ENCODE measurements at places on chromosomes 5 and 9.

DNA sequence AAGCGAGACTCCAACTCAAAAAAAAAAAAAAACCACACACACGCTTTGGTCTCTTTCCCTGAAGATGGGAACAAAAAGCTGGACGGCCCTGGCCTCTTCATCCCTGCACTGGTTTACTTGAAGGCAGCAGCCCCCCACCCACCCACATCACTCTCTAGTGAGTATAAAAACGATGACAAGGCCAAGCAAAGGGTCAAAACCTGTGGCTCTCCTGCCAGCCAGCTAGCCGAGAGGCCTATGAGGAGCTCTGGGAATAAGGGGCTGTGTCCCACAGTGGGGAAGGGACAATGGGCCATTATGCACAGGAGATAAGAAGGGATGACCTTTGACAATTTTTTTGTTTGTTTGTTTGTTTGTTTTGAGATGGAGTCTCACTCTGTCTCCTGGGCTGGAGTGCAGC lies 13.1 kb downstream of the QRFP start:
- DNase-seq: no peak

GRCh38 chr9:83569326-83569725 lies 31.1 kb upstream of the FRMD3 start:
- DNase-seq: no peak

- no peak for DNase-seq
Measured at GRCh38 chr9:108484468-108484867, 371.3 kb downstream of the ACTL7B start.

DNA sequence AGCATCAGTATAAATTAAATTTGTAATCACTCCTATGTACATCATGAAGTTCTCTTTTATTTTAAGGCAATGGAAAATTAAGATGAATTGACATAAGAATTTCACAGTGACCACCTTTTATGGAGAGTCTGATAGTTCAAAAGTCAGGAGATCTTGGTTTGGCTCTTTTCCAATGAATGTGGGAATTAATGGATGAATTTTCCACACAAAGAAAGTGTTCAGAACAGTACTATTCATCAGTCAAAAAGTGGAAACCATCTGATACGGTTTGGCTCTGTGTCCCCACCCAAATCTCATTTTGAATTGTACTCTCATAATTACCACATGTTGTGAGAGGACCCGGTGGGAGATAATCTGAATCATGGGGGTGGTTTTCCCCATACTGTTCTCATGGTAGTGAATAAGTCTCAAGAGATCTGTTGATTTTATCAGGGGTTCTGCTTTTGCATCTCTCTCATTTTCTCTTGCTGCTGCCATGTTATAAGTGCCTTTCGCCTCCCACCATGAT lies 24.5 kb downstream of the CCDC125 start:
- DNase-seq: no peak

DNA sequence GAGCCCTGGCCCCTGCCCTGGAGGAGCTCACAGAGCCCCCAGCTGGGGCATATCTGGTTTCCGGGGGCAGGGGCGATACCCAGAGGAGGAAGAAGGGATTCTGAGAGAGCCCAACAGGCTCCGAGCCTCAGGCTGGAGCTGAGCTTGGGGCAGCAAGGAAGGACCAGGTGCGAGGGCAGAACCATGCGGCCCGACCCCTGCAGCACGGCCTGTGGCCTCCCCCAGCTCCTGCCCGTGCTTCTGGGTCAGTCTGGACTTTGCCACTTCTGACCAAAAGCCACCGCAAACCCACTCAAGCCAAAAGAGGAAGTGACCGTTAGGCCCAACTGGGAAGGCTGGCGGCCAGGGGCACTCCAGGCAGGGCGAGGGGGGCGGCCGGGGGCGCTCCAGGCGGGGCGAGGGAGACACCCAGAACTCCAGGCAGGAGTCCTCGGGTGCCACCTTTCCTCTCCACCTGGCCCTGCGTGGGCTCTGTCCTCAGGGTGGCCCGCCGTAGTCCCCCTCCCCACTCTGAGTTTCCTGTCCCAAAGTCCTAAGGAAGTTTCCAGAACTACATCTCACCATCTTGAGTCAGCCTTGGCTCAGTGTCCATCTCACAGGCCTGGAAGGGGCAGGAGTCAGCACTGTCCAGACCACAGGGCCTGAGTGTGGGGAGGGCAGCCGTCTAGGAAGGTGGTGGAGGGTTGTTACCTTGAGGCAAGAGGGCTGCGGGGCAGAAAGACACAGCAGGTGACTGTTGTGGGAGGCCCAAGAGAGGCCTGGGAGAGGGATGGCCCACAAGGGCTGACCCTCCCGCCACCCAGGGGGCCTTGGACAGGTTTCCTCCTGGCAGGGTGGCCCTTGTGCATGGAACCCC lies 946 bp upstream of the LTC4S start:
- no peak for DNase-seq

DNA sequence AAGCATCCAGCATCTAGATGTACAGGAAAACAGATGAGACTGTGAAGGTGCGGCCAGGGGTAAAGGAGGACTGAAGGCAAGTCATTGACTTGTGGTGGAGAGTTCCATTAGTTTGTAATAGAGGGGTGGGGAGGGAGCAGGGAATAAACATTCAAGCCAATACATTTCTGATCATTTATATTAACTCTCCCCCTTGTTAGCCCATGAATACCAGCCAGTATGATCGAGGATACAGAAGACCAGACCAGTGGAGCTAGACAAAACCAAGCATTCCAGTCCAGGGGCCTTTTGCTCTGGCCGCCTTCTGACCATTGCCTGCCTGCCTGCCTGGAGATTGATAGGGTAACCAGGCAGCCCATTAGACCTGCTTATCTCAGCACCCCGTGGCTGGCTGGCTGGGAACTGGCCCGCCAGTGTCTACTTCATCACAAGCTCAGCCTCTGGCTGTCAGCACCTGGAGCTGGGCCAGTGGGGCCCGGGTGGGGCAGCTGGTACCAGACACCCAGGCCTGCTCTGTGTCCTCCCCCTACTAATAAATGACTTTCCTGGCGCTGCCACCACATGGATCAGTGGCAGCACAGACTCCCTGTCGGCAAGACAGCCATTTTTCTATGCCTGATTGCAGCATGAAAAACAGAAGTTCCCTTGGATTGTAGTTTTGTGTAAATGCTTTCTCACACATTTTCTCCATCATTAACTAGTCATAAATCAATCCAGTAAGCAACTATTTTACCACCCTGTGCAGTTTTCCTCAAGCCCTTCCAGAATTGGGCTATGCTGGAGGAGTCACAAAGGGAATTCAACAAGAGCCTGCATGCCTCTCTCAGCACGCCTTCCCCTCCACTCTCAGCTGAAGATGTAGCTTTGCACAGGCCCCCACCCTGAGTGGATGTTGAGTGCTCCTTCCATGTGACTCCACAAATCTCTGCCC lies 181.3 kb downstream of the SNCAIP start:
- DNase-seq: no peak

GRCh38 chr5:55227664-55228430 lies 732 bp upstream of the MCIDAS start:
- DNase-seq: no peak

- no peak for DNase-seq
Measured at GRCh38 chr5:7869474-7870136, 657 bp downstream of the MTRR start.

- no peak for DNase-seq
Measured at GRCh38 chr5:163789870-163790269, 284.5 kb downstream of the MAT2B start.

- DNase-seq: peak; percentile 84
Measured at GRCh38 chr9:123710299-123710698, 219.6 kb downstream of the DENND1A start.

- no peak for DNase-seq
Measured at GRCh38 chr5:108735790-108736189, 11.9 kb upstream of the FER start.

DNA sequence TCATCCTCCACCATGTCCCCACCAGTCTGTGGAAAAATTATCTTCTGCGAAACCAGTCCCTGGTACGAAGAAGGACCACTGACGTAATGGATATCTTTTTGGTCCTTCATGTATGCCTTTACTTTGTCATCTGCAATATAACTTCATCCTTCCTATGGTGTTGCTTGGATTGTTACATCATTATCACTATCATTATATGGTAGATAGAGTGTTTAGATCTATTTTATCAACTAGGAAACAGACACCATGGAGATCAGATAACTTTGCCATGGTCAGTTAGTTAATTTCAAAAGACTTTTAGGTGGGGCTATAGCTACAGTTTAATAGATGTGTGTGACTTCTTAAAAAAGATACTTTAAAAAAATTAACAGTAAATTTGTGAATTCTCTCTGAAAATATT lies 23.8 kb upstream of the CAMLG start:
- no peak for DNase-seq

DNA sequence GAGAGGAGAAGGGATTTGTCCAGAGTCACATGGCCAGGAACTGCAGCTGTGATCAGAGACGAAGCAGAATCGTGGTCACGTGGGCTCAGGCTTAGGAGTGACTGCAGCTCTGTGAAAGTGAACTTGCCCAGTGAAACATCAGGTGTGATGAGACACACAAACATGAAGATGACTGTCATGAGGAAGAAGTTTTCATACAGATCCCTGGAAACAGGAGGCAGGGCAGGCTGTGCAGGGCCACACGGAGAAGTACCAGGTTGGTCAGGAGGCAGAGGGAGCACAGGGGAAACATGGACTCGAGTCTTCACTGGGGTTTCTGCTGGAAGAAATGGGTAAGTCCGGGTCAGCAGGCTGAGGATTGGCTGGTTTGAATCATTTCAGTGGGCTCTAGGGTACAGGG lies 64.1 kb downstream of the BARX1 start:
- no peak for DNase-seq

- no peak for DNase-seq
Measured at GRCh38 chr5:116572350-116573278, 2.0 kb downstream of the SEMA6A start.

- DNase-seq: no peak
Measured at GRCh38 chr5:89758146-89758545, 651.4 kb downstream of the CETN3 start.

DNA sequence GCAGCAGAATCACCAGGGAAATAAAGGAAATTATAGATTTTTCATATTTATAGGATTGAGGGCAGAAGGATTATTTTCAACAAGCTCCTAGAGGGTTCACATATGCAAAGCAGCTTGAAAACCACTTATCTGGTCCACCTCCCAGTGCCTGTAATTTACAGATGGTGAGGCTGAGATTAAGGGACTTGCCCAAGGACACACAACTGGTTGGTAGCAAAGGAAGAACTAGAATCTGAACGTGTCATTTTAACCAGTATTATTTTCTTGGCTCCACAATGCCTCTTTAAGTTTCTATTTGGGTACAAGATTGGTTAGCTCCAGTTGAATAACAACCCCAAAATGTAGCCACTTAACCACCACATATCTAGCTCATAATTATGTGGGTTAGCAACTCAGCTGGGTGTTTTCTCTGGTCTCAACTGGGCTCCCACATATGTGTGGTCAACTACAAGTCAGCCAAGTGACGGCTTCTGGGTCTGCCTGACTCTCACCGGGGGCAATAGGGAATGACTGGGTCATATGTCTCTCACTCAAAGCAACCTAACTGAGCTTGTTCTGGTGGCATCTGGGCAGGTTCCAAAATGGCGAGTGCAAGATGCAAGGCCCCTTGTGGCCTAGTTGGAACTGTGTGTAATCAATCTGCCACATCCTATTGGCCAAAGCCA lies 127.7 kb downstream of the ZDHHC21 start:
- no peak for DNase-seq

- no peak for DNase-seq
Measured at GRCh38 chr5:151424892-151425523, 22.4 kb upstream of the SLC36A1 start.

GRCh38 chr5:109196823-109197160 lies 213.0 kb downstream of the PJA2 start:
- no peak for DNase-seq

- no peak for DNase-seq
Measured at GRCh38 chr5:158899792-158900191, 199.9 kb downstream of the EBF1 start.

GRCh38 chr9:134937566-134938345 lies 20.0 kb upstream of the FCN1 start:
- no peak for DNase-seq

GRCh38 chr5:4275232-4275631 lies 679.6 kb downstream of the IRX1 start:
- DNase-seq: no peak

DNA sequence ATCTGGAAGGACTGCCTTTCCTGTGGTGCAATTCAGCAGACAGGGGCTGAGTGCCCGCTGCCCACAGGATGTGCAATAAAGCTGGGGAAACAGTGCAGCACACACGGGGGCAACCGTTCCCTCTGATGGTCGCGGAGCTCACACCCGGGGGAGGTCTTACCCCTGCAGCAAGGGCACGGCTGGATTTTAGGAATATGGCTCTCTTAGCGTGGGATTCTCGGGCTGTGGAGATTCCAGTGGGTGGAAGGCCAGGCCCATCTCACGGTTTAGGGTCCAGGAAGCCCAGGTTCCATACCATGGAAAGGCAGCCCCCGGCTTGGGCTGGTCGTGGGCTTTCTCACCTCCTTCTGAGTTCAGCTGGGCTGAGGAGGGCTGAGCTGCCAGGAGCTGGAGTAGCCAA lies 244.1 kb downstream of the MED10 start:
- DNase-seq: no peak

DNA sequence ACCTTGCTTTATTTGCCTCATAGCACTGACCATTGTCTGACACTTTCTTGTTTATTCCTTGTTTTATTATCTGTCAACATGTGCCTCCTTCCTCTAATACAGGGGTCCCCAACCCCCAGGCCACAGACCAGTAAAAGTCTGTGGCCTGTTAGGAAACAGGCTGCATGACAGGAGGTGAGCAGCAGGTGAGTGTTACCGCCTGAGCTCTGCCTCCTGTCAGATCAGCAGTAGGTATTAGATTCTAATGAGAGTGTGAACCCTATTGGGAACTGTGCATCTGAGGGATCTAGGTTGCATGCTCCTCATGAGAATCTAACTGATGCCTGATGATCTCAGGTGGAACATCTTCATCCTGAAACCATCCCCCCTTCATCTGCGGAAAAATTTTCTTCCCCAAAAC lies 228.0 kb downstream of the HINT1 start:
- no peak for DNase-seq

DNA sequence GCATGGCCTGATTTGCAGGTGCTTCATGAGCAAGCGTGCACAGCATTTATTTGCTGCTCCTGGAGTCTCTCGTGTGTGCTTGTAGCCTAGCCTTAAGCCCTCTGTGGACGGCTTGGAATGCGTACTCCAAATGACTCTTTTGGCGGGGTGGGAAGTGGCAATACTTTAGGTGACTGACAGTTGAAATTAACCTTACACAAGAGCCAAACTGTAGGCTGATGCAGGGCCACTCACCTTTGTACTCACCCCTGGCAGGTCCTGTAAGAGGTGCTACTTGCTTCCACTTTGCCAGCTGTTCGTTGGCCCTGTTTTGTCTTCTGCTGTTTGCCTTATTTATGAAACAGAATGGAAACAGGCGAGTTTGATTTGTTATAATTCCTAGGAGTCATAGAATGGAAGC lies 22.9 kb downstream of the TENT4A start:
- DNase-seq: no peak

Data from epithelial cell of proximal tubule (primary cell).